Thymus (tissue), 14 donors: ENCODE measurements at places on chromosomes 16 and 17.
A peak's percentile ranks its signal among the peaks of the same experiment; 100 is the strongest.

DNA sequence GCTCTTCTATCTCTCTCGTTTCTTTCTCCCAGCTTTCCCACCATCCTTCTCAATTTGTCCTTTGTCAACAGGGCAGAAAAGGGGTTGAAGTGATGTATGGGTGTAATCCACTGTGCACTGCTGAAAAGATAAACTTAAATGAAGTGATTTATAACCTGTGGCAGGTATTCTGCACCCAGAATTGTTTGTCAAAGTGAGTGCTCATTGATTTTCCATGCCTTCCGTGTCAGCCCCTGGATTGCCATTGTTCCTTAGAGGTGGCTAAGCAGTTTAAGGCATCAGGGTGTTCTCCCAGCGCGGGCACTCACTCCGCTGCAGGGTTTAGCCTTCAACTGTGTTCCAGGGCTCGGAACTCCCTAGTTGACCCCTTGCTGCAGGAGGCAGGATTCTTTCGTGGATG lies 82.9 kb downstream of the PITPNC1 start:
- no peaks in the 10 kb centered on the region for H3K27me3 ChIP-seq
- H3K27ac ChIP-seq, result no peak overlapping the region
- DNase-seq, result no peak
- H3K4me1 ChIP-seq, result peaks cover 5% of the 10 kb centered on the region
- peaks cover 3% of the 10 kb centered on the region for H3K36me3 ChIP-seq
- no peak overlapping the region for H3K4me3 ChIP-seq

- DNase-seq, result no peak
- H3K27ac ChIP-seq, result no peak overlapping the region
- H3K4me3 ChIP-seq, result peak overlapping the region; percentile 93
- H3K27me3 ChIP-seq, result no peaks in the 10 kb centered on the region
- H3K36me3 ChIP-seq, result peaks cover 5% of the 10 kb centered on the region
These were observed 1.4 kb downstream of the DHX33 start for GRCh38 chr17:5467416-5467815.

DNA sequence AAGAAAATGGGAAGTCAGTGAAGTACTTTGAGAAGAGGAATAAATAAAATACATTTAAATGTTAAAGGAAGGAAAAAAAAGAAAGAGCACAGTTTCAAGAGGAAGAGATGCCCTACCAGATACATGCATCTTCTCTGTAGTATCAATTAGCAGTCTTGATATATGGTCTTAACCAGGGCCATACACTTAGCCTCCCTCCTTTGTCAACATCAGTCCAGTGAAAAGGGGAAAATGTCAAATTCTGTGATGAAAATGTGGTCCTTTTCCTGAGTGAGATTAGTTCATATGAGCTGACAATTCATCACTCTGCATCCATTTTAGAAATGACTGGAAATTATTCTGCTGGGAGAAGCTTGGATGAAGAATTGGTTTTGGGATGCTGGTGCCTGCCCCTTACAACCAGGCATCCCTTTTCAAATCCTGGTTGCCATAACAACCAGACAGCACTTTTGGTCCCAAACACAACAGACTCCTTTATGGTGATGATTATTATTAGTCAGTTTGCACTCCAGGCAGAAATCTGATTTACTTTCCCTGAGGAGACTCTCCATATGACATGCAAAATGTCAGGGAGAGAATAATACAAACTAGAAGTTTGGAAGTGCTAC lies 933.6 kb upstream of the CDH8 start:
- H3K4me1 ChIP-seq, result no peaks in the 10 kb centered on the region
- H3K4me3 ChIP-seq, result no peak overlapping the region
- H3K27ac ChIP-seq, result no peak overlapping the region
- DNase-seq, result no peak
- no peaks in the 10 kb centered on the region for H3K27me3 ChIP-seq

DNA sequence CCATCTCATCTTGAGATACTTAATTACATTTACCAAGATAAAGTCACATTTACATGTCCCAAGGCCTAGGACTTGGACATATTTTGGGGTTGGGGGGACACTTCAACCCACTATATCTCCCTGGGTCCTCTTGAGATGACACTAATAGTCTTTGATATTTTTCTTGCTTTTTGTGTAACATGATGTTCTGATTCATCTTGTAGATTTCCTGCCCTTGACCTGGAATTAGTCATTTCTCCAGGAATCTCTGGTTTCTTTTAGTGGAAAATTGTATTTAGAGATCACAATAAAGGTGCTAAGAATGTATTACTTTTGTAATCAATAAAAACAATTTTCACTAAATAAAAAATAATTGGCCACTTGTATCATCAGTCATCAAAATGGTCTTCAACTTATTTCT lies 157.3 kb downstream of the VPS53 start:
- H3K36me3 ChIP-seq, result peaks cover 42% of the 10 kb centered on the region
- no peak overlapping the region for H3K4me3 ChIP-seq
- no peaks in the 10 kb centered on the region for H3K4me1 ChIP-seq
- no peak for DNase-seq
- no peaks in the 10 kb centered on the region for H3K27me3 ChIP-seq
- H3K27ac ChIP-seq, result no peak overlapping the region

- no peak overlapping the region for H3K4me3 ChIP-seq
- H3K36me3 ChIP-seq, result no peaks in the 10 kb centered on the region
- H3K4me1 ChIP-seq, result no peaks in the 10 kb centered on the region
- no peaks in the 10 kb centered on the region for H3K27me3 ChIP-seq
- DNase-seq, result no peak
These were observed 279.3 kb upstream of the KIF2B start for GRCh38 chr17:53543472-53543871.

GRCh38 chr17:17258998-17259397 lies 22.0 kb upstream of the FLCN start:
- H3K36me3 ChIP-seq, result peaks cover 74% of the 10 kb centered on the region
- H3K4me1 ChIP-seq, result no peaks in the 10 kb centered on the region
- no peaks in the 10 kb centered on the region for H3K27me3 ChIP-seq
- no peak for DNase-seq
- no peak overlapping the region for H3K27ac ChIP-seq
- H3K4me3 ChIP-seq, result no peak overlapping the region

DNA sequence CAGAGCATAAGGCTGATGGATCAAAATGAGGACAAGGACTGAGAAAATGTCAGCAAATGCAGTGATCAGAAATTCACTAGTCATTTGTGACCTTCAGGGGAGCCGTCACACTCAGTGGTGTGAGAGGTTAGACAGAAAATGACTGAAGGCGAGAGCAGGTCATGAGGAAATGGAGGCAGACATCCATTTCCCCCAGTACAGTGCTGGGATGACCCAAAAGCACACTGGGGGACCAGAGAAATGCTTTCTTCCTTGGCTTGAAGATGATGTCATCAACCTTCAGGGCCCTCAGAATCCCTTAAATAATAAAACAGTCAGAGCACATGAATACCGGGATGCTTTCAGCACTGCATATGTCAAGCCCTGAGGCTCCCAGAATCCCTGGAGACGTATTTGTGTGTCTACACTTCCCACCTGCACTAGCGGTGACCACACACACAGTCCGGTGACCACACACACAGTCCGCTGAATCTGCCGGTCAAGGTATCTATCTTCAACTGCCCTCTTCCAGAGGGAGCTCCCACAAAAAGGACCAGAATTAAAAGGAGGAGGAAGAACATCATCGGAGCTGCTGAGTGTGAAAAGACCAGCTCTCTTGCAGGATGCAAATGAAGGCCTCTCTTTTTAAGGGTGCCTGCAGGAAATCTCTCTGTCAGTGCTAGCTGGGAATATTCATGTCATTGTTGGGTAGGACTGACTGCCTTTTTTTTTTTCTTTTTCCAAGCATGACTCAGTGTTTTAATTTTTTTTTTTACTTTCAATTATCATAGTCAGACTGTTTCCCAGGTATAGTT lies 8.2 kb downstream of the UBE2O start:
- no peak overlapping the region for H3K4me3 ChIP-seq
- no peaks in the 10 kb centered on the region for H3K27me3 ChIP-seq
- no peak for DNase-seq
- H3K4me1 ChIP-seq, result no peaks in the 10 kb centered on the region
- H3K36me3 ChIP-seq, result no peaks in the 10 kb centered on the region

GRCh38 chr16:88553739-88554138 lies 16.5 kb upstream of the ZC3H18 start:
- H3K4me1 ChIP-seq, result peaks cover 41% of the 10 kb centered on the region
- no peak for DNase-seq
- H3K27ac ChIP-seq, result no peak overlapping the region
- no peaks in the 10 kb centered on the region for H3K36me3 ChIP-seq
- no peak overlapping the region for H3K4me3 ChIP-seq

- peaks cover 11% of the 10 kb centered on the region for H3K4me1 ChIP-seq
- H3K27me3 ChIP-seq, result no peaks in the 10 kb centered on the region
- peak; percentile 99 for DNase-seq
- peak within 1 kb of the TSS; percentile 81 for H3K4me3 ChIP-seq
These were observed at the start of the genes ZNF174 and ZSCAN32 for GRCh38 chr16:3400779-3401688. Gene ZNF174 (plus strand): TSS chr16:3401215. CDS start chr16:3402005, 790 bp downstream. Gene ZSCAN32 (minus strand): TSS chr16:3401004. CDS start chr16:3397557, 3,447 bp downstream.

GRCh38 chr16:19294156-19294649 lies 8.7 kb downstream of the CLEC19A start:
- H3K4me3 ChIP-seq, result no peak overlapping the region
- no peak overlapping the region for H3K27ac ChIP-seq
- no peaks in the 10 kb centered on the region for H3K4me1 ChIP-seq
- no peaks in the 10 kb centered on the region for H3K36me3 ChIP-seq
- no peak for DNase-seq
- no peaks in the 10 kb centered on the region for H3K27me3 ChIP-seq

GRCh38 chr17:81429821-81430551 lies 34.7 kb downstream of the BAHCC1 start:
- DNase-seq, result peak; percentile 63
- H3K4me3 ChIP-seq, result peak overlapping the region; percentile 13
- H3K27ac ChIP-seq, result no peak overlapping the region
- H3K4me1 ChIP-seq, result peaks cover 70% of the 10 kb centered on the region
- H3K36me3 ChIP-seq, result no peaks in the 10 kb centered on the region

GRCh38 chr16:22428654-22429053 lies 54.2 kb upstream of the CDR2 start:
- no peak overlapping the region for H3K27ac ChIP-seq
- DNase-seq, result no peak
- no peak overlapping the region for H3K4me3 ChIP-seq
- H3K27me3 ChIP-seq, result no peaks in the 10 kb centered on the region
- H3K4me1 ChIP-seq, result no peaks in the 10 kb centered on the region
- H3K36me3 ChIP-seq, result peaks cover 39% of the 10 kb centered on the region
